ENCODE measurements at places on chromosomes 12 and 14.

DNA sequence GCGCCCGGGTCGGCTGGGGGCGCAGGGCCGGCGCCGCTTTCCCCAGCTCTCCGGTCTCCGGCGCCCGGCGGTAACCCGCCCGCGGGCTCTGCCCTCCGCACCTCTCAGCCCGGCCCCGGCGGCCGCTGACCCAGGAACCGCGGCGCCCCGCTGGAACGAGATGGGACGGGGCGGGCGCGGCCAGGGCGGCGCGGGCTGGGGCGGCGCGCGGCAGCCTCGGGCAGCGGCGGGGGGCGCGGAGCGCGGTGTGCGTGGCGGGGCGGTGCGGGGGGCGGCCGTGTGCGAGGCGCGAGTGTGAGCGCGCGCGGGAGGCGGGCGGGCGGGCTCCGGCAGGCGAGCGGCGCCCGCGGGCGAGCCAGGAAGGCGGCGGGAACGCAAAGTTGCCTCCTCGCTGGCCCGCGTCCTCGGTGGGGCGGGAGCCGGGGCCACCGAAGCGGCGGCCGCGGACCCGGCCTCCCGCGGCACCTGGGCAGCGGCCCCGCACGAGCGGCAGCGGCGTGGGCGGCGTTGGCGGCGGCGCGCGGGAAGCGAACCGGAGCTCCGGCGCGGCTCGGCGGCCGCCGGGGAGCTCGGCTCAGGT lies 671 bp upstream of the DIO3 start:
- DNase-seq = no peak

- DNase-seq = no peak
Observed at GRCh38 chr12:41619705-41620104, 431.6 kb downstream of the PDZRN4 start.

DNA sequence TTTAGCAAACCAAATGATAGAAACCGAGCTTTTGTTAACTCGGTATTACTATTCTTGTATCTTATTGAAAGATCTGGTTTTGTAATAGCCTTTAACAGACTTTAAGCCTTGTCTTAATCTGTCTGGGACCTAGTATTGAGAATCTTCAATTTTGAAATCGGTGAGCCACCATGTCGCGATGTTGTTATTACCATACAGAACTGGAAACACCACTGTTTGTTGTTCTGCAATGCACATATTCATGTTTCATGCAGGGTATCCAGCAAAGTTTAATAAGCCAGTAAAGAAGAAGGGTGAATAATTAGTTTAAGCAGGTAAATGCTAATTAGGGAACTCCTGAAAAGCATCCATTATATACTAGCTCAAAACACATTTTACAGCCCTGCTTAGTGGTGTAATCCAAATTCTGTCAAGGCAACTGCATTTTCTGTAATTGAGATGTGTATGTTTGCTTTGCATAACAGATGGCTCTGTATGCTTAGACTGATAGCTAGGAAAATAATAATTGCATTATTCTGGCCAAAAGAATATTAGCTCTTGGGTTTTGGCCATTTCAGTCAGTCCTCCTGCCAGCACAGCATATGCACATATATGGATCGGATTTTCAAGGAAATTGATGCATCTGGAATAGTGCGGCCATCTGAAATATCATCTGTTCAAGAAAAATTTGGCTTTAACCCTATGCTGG lies 389.2 kb downstream of the EGLN3 start:
- no peak for DNase-seq

DNA sequence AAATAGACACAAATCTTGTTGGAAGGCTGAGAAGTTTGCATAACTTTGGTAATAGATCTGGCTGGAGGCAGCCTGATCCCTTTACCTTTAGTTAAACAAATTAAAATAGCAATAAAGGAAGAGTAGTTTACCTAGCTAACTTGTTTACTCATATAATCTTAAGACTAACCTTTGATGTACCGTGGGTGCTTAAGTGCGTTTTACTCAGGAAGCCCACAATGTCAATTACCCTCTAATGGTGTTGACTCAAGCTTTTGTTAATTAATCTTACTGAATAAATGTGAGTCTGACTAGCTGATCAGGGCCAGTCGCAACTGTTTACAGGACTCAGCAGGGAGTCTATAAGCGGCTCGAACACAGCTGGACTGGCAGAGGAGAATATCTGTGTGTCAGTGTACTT lies 51.5 kb downstream of the FAR2 start:
- DNase-seq = no peak

DNA sequence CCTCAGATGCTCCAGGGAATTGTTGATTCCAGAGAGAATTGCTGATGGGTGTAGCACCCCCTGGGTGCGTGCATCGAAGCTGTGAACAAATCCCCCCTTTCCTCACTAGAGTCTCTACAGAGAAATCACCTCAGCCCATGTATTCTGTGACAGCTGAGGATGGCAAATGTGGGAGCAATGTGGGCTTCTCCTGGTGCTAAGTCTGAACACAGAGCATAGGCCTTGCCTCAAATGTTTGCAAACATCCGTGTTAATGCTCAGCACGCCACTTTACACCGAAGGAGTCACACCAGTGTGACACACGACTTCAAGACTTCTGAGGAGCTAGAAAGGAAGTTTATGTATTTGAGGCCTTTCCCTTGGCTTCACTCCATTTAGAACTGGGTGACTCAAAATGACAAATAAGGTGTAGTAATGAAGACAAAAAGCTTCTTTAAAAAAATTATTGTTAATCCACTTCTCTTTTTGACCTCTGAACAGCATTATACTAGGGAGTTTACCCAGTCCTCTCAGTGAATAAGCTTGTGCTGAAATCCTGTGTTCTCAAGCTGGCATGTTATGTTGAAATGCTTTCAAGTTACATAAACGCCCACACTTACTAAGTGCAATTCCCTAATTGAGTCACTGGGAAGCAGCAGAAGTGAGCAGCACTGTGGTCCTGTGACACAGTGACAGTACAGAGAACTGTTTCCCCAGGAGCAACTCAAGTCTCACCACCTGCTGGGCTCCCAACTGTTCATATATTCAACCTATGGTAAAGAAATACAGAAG lies 92.9 kb downstream of the FAR2 start:
- DNase-seq = peak; percentile 84

DNA sequence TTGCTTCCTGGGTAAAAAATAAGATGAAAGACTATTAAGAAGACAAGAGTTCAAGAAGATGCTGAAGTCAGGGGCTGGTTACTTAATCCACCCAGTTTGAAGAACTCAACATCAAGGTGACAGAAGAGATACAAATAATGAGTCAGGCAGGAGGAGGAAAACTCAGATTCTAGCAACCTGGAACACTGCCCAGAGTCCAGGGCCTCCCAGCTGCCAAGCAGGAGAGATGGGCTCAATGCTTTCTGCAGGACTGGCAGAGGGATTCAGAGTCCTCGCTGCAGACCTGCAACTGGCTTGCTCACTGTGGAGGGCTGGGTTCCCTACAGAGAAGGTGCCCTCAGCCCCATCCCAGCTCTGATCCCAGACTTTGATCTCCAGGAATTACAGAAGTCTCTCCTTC lies 28.6 kb upstream of the CEBPE start:
- DNase-seq = peak; percentile 39

All from endothelial cell of umbilical vein (primary cell).